Upper lobe of left lung (tissue), 6 donors: ENCODE measurements at places on chromosomes 1 and 21. TPM values are rescaled to one million over a fixed set of nuclear protein-coding genes. Genes with fewer than 3 reads are reported as not detected.
A peak's percentile ranks its signal among the peaks of the same experiment; 100 is the strongest.

- DNase-seq = no peak
These were observed 115.1 kb downstream of the SPATA6 start for GRCh38 chr1:48356901-48357300.

DNA sequence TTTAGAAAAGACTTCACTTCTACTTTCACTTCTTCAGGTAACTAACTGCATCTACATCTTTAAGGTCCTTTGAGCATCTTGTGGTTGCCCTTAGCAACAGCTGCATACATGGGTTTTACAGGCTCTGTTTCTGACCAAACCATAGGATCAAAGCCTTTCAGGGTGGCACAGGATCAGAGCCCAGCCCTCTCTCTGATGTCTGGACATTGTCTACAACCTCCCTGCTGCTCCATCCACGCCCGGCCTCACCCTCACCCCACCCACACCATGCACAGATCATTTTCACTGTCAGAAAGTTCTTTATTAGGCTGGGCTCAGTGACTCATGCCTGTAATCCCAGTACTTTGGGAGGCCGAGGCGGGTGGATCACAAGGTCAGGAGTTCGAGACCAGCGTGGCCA is 5.2 kb downstream of the NCF2 start:
- DNase-seq = no peak

GRCh38 chr1:11594222-11594621 is 60.0 kb downstream of the FBXO2 start:
- no peak for DNase-seq

DNA sequence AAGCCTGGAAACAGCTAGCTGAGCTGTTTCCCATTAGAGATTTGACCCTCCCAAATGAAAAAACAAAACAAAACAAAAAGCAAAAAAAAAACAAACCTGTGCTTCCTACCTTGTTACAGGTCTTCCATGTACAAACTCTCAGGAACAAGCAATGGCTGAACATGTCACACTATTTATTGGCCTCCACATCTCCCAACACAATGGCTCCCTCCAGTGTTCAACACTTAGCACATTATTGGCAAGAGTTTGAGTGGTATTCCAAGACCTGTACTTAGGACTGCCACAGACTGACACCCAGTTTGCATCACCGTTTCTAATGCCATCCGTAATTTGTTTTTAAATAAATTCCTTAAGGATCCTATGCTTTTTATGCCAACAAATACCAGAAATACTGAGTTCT is 195.0 kb upstream of the OLFM3 start:
- DNase-seq = no peak

- no peak for DNase-seq
These were observed 2.6 kb upstream of the SLC30A1 start for GRCh38 chr1:211581526-211581925.

GRCh38 chr1:243982447-243983018 is 68.5 kb upstream of the ZBTB18 start:
- no peak for DNase-seq

DNA sequence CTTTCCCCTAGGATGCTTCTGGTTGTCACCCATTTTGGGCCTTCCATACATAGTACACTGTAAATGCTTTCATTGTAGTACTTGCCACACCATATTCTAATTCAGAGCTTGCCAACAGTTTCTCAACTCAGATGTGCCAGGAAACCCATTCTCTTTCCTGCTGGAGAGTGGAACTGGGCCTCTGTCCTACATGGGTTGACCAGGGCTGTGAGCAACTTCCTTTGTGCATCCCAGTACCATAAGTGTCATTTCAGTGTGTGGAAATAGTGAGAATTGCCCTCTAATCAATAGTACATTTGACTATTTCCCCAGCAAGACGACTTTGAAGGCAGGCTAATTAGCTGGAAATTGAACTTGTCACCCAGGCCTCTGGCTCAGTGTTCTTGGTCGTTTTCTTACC is 74.8 kb downstream of the MTR start:
- DNase-seq = no peak

- DNase-seq = no peak
These were observed 101.8 kb downstream of the CLIC6 start for GRCh38 chr21:34770576-34770975.

GRCh38 chr1:152328801-152329391 is 3.9 kb upstream of the FLG start:
- DNase-seq = no peak

GRCh38 chr1:29620631-29621030 is 384.3 kb downstream of the PTPRU start:
- no peak for DNase-seq

GRCh38 chr1:53110370-53111072 is 31.9 kb downstream of the SLC1A7 start:
- peak; percentile 76 for DNase-seq

DNA sequence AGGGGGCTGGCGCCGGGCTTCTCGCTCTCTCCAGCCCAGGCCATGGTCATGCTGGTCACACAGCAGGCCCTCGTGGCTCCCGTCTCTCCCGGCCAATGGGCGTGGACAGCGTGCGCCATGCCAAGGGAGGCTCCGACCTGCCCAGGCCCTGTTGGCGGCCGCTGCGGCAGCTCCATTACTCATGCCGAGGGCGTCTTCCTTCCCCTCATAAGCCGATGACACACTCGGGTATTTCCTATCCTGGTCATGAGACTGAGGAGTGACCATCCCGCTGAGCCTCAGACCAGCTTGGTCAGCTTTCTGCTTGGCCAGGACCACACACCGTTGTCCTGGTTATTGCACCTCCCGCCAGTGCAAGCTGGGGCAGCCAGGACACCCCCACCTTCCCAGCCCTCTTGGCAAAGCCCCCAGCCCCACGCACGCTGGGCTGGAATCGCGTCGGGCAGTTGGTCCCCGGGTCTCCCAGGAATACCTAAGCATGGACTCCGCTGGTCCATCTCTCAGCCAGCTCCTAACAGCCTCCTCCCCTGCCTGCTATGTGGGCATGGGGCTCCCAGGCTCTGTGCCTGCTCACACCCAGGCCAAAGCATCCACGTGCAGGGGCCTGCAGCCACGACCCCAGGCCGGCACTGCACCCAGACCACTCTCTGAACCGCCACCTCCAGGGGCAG is 49.8 kb downstream of the ARHGEF16 start:
- peak; percentile 91 for DNase-seq

GRCh38 chr1:199452627-199453026 is 574.9 kb upstream of the NR5A2 start:
- DNase-seq = no peak

DNA sequence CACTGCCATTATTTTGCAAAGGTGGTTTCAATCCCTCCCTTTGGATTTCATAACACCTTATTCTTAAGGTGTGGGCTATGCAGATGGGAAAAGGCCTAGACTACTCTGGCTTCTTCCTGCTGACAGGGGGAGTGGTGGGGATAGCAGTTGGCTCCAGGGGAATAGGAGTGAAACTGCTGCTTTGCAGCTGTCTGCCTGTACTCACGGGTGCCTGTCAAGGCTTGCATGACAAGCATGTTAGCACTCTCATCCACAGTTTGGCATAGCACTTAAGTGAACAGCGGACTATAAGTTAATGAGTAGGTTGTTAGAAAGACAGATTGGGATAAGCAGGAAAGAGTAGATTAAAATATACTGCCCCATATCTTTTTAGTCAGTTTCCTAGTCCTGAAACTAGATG is 287.5 kb upstream of the DAB1 start:
- DNase-seq = no peak

DNA sequence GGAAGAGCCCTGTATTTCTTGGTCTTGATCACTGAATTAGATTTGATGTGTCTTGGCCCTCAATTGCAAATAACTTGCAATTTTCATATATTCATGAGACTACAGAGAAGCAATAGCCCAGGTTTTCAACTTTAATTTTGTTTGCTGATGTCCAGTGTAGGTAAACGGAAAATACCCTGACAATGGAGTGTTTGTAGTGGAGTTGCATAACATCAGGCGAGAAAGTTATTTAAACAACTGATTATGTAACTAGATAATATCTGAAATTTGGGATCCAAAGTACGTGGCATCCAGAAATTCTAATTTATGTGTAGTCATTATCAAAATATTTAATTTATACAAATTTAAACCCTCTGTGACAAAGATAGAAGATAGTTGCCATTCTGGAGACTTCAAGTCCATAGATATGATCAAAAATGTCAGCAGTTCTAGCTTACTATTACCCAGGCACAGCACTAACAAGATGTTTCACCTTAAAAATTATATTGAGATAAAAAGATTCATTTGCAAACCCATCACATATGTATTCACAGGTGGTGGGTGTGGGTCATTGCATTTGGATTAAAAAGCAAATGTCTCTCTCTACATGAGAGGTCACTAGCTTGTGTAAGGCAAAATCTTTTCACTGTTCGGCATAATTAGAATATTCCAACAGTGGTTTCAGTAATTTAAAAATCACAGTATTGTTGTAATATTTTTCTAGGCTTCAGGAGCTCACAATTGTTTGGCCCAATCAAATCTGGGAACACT is 150.7 kb downstream of the KCTD3 start:
- no peak for DNase-seq

DNA sequence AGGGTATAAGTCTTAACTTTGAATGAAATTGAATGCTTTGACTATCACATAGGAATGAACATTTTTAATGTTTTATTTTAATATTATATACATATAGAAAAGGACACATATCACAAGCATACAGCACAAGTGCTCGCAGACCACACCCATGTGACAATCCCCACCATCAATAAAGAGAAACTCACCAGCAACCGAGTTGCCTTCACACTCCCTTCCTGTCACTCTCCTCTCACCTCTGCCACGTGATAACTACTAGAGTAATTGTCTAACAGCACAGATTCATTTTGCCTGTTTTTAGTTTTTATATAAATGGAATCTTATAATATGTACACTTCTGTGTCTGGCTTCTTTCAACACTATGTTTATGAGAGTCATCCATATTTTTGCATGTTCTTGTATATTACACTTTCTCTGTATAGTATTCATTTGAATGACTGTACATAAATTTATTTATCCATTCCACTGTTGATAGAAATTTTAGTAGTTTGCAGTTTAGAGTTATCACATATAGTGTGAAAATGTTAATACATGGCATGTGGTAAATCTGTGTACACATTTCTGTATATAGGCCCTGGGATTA is 304.9 kb upstream of the DUSP10 start:
- no peak for DNase-seq

DNA sequence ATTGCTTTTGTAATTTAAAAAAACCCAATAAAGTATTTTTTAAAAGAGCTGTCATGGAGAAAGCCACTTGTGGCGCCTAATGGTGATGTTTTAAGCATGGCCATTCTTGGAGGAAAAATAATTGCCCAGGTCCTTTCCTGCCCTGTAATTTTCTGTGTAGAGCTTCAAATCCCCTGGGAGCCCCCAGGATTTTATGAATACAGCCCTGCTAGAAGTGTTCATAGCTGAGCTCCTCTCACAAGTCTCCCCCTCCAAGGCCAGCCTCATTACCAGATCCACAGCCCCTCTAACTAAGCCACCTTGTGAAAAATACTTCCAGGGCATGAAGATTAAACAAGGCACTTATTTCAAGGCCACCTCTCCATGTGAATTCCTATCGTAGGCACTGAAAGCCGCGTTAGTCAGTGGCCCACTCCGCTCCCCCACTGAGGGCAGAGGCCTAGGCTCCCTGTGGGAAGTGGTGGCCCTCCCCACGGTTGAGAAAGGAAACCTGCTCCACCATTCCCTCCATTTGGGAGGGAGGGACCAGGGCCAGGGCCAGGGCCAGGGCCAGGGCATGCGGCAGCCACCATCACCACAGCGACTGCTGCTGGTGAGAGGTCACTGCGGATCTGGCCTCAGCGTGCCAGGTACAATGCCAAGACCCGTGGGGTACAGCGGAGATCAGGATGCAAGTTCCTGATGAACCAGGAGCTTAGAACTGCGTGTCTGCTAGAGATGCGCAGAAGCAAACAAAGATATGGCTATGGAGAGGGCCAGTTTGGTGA is 83.1 kb downstream of the KCNN3 start:
- no peak for DNase-seq

GRCh38 chr21:44686000-44686781 is 4.2 kb upstream of the KRTAP12-1 start:
- peak; percentile 74 for DNase-seq

DNA sequence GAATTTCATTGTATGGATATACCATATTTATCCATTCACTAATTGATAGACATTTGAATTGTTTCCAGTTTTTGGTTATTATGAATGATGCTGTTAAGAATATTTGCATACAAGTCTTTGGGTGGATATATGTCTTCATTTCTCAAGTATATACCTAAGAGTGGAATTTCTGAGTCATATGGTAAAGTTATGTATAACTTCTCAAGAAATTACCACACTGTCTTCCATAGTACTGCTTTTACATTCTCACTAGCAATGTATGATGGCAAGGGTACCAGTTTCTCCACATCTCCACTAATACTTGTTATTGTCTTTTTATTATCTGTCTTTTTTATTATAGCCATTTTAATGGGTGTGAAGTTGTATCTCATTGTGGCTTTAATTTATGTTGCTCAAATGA is 74.6 kb upstream of the TENT5C start:
- DNase-seq = no peak

DNA sequence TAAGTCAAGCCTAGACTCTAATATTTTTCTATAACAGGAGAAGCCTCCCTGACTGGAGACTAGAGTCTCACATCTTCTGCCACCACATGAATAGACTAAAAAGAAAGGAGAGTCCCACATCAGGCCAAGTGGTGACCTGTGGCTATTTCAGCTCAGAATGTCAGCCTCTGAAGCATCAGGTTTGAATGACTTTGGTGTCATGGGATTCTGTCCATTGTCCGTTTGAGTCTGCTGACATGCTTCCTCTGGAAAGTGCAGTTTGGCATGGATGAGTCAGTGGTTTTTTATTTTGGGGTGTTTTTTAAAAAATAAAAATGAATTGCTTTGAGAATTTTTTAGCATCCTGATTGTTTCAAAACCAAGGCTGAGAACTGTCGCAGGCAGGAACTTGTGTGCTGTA is 19.5 kb downstream of the DYRK3 start:
- DNase-seq = no peak

DNA sequence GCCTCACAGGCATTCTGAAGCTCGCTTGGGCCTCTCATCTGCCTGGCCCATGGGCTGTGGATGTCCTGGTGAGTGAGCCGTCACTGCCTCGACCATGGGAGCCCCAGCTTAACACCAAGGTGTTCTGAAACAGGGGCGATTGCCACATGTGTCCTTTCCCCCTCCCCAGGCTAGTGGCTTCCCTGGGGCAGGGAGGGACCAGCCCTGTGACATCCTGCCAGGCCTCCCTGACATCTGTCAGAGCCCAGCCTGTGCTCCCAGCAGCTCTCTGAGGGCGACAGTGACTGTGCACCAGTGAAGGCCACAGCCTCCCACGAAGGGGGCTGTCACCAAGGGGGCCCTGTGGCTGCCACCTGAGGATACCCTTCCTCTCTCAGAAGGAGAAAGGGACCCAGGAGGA is 35.9 kb upstream of the CCDC27 start:
- DNase-seq = no peak

- DNase-seq = no peak
These were observed 201.5 kb downstream of the HS2ST1 start for GRCh38 chr1:87115891-87116290.

Gene RXFP4
- total RNA-seq = not detected

Gene NOS1AP
- 5.3 TPM for total RNA-seq

Gene XCL2
- 2.0 TPM for total RNA-seq

Gene F3
- total RNA-seq = 52.4 TPM

Gene ETV3L
- not detected for total RNA-seq

Gene CLCA2
- total RNA-seq = not detected

Gene CYP4A11
- total RNA-seq = not detected

Gene VASH2
- 1.4 TPM for total RNA-seq

Gene OR6N1
- total RNA-seq = 0.57 TPM

Gene ECE1
- 120 TPM for total RNA-seq
